ENCODE measurements at places on chromosomes 13 and 19.

GRCh38 chr13:106468207-106468606 is 67.3 kb downstream of the EFNB2 start:
- DNase-seq, result no peak

DNA sequence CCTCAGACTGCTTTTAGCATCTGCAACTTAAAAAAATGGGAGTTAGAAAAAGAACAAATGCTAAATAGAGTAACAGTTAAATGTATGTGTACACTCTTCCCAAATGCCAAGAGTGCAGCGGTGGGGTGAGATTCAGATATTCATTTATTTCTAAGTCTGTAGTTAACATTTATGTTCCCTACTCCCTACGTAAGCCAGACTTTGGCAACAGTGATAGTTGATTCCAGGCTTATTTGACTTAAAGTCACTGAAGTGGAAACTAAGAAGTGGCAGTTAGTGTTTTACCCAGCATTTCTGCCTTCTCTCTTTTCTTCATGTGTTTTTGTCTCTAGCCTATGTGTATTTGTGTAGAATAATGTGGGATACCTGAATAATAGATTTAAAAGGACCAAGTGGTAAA is 4.5 kb downstream of the MIR17HG start:
- no peak for DNase-seq

GRCh38 chr19:6720369-6721137 is at the start of gene C3:
Gene C3, minus strand, starts transcription at chr19:6720650. Its CDS starts 61 bp downstream, at chr19:6720589.
- DNase-seq, result no peak

- no peak for DNase-seq
These were observed 26.7 kb downstream of the RCBTB2 start for GRCh38 chr13:48506092-48506701.

- DNase-seq, result no peak
These were observed 101.1 kb upstream of the IPO5 start for GRCh38 chr13:97852181-97852874.

DNA sequence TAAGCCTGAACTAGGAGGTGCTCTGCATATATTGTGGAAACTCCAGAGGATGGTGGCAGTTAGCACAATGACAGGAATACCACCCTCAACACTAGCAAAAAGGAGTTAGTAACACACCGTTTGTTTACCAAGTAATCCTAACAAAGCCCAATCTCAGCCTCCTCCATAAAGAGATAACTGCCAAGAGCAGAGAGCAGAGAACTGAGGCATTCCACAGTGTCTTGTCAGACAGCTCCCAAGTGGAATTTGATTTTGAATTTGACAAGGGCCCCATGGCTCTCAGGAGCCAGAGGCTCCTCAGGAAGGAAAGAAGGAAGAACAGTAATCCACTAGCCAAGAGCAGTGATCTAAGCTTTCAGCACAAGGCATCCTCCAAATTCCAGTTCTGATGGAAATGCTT is 298.6 kb downstream of the DCLK1 start:
- no peak for DNase-seq

Measured in stimulated activated CD8-positive, alpha-beta memory T cell treated with anti-CD3 and anti-CD28 coated beads, Interleukin-15, amount 100 ng/mL, for 48 hours (primary cell).